ENCODE measurements at places on chromosomes 7 and 10. TPM values are rescaled to one million over a fixed set of nuclear protein-coding genes. Genes with fewer than 3 reads are reported as not detected.

Gene TMEM130
- 11.3 TPM for polyA plus RNA-seq

DNA sequence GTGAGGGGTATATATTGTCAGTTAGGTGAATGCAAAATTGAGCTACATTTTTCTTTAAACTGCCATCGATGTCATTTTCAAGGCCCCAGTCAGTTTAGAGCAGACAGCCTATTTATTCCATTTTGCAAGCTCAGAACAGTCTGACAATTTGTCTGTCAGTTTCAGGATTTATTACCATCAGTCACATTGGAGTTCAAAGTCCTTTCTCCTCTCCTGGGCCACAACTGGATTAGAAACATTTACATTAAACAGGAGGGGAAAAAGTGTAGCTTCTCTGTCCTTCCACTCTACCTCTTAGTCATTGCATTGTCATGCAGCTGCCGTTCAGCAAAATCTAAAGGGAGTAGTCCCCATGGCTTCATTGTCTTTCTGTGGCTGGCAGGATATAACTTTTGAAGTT, 3.5 kb upstream of the GHITM start:
- DNase-seq: no peak

DNA sequence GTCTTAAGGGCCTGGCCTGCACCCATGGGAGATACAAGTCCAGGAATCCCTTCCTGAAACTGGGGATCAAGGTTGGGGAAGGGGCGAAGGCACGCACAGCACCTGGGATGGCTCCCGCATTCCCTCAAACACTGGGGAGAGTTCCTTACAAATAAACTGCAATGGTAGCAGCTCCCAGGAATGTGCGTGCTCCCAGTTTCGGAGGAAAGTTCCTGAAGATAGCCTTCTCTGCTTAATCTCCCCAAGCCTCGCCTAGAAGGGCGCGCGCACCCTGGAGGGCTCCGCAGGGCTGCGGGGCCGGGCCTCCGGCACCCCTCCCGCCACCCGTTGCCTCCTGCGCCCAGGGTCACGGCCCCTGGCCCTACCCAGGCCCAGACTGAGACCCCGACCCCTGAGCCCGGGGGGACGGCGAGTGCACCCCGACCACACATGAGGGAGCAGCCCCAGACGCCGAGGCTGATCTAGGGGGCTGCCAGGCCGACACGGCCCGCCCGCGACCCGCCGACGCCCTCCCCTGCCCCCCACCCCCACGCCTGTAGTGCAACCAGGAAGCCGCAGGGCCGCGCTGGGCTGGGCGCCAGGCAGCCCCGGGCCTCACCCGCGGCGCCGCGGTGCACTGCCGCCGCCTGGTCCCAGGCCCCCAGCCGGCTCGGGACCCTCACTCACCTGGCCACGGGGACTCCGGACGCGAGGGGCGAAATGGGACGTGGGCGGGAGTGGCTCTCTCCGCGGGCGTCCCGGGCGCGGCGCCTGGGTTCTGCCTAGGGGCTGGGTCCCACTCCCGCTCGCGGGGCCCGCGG, 460 bp downstream of the ANXA11 start:
- no peak for DNase-seq

Gene CADPS2
- 0.35 TPM for polyA plus RNA-seq

Gene CYP2C19
- not detected for polyA plus RNA-seq

- DNase-seq: no peak
Observed at GRCh38 chr10:60955316-60955715, 11.3 kb upstream of the RHOBTB1 start.

Gene NME8
- polyA plus RNA-seq: not detected

- DNase-seq: no peak
Observed at GRCh38 chr7:6154542-6155404, 117.7 kb downstream of the CYTH3 start.

Gene EVX1
- polyA plus RNA-seq: not detected

Gene VAX1
- not detected for polyA plus RNA-seq

DNA sequence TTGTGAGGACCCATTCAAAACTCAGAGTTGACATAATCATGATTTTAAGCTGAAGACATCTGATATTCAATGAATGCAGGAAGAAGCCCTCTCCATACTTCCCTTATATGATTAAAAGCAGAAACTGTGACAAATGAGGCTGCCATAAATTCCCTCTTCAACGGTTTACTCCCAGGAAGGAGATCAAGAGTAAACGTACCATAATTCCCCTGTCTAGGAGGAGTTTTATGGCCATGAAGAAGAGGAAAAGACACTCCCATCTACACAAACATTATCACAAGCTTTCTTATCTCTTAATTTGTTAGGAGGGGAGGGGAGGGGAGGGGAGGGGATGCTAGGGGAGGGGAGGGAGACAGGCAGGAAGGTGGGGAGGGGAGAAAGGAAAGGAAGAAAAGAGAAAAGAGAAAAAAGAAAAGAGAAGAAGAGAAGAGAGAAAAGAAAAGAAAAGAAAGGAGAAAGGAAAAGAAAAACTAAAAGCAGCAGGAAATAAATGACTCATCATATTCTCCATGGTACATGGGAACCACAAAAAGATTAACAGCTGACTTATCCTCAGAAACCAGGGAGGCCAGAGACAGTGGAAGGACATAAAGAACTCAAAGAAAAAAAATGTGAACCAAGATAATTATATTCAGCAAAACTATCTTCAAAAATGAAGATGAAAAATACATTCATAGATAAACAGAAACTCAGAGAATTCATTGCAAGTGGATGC, 121.6 kb downstream of the ALOX5 start:
- DNase-seq: no peak

Gene AGAP9
- 3.6 TPM for polyA plus RNA-seq

DNA sequence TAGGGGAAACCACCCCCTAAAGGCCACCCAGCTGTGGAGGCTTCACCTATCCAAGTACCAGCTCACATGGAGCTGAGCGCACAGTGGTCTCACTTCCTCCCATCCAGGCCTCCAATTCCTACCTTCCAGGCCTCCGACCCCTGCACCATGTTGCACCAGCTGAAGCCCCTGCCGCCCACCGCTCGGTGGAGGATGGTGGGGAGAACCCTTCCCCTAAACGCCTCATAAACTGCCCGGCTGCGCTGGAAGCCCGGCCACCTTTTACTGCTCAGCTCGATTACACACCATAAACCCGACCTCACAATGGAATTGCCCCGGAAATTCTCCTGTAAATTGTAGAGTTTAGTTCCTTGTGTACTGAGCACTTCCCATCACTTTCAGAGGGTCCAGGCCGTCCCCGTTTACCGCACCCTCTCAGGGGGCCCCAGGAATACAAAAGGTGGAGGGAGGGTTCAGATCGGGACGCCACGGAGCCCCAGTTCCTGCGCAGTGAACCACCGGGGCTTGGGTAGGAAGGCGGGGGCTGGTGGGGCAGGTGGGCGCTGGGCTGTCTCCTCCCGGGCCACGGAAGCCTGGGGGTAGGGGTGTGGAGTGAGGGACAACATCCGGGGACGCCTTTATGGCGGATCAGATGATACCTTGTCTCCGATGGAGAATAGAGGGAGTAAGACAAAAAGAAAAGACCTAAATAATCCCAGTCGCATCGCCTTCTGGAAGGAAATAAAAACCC, 1.4 kb upstream of the HOXA7 start:
- no peak for DNase-seq

Gene CNPY1
- polyA plus RNA-seq: not detected

DNA sequence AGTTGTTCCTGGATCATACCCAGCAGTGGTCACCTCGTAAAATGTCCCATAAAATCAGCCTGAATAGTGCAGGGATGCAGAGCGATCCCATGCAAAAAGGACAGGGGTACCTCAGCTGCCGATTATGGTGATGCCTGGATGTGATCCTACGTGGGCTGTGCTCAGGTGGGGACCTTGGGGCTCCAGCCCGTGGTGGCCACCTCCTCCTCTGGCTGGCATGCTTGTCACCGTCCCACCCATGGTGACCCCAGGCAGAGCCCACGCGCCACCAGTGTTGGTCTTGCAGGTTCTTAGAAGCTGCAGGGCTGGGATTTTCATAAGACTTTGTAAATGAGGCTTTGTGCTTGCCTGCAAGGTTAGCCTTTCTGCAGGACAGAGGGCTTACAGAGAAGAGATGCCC, 97.2 kb downstream of the GLRX3 start:
- DNase-seq: no peak

GRCh38 chr7:116686812-116687419, 14.9 kb downstream of the MET start:
- no peak for DNase-seq

- no peak for DNase-seq
Observed at GRCh38 chr7:8160779-8161345, 101.1 kb downstream of the ICA1 start.

Gene BTBD16
- polyA plus RNA-seq: not detected

Gene HOXA7
- polyA plus RNA-seq: 5.3 TPM

- no peak for DNase-seq
Observed at GRCh38 chr7:2112261-2113198, 120.2 kb downstream of the MAD1L1 start.

GRCh38 chr10:98400482-98400881, 14.5 kb downstream of the PYROXD2 start:
- no peak for DNase-seq

DNA sequence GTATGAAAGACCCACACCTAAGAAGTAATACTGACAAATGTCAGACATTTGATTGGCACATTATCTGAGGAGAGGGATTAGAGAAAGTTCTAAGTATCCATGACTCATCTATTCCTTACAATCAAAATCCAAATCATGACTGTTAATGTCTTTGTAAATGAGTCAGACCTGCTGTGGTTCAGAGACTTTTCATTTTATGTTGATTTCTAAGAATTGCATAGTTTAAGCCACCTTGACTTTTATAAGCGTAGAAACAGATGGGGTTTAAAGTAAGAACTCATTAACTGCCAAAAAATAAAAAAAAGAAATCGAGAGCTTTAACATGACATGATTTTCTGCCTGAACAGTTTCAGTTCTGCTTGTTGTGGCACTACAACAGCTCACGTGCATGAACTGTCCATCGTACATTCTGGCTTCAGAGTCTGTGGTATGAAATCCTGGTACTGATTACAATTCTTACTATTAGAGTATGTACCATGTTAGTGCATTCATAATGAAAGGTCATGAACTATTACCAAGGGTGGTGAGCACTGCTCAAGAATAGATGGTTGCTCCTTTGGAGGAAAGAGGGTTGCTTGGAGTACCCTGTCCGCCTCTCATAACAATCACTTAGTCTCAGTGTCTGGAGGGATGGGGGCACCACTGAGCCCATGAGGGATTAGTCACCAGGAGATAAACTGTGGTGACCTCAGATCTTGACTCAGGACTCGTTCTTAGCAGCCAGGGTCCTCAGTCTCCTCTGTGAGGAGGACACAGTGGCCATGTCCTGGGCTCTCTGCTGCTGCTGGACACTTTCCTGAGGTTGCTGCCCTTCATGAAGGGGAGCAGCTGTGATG, 42.2 kb downstream of the ACSM6 start:
- no peak for DNase-seq

Gene AKR1C2
- 8.2 TPM for polyA plus RNA-seq

- DNase-seq: no peak
Observed at GRCh38 chr7:73518470-73518869, 3.6 kb downstream of the BAZ1B start.

Gene A1CF
- not detected for polyA plus RNA-seq

Data from AG04450 (cell line).